ENCODE measurements at places on chromosomes 12 and 14. TPM values are rescaled to one million over a fixed set of nuclear protein-coding genes. Genes with fewer than 3 reads are reported as not detected.

DNA sequence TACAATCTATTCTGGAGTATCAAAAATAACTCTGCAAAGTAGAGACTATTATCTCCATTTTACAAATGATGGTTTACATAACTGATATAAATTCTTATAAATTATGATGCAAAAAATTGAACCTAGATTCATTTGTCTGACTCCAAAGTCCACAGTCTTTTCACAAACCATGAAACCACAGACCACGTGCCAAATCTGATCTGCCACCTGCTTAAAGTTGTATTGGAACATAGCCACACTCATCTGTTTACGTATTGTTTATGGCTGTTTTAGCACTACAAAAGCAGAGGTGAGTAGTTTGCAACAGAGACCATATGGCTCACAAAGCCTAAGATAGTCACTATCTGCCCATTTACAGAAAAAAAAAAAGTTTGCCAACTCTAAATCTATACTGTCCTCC, 105.3 kb downstream of the KCNH5 start:
- DNase-seq: no peak

DNA sequence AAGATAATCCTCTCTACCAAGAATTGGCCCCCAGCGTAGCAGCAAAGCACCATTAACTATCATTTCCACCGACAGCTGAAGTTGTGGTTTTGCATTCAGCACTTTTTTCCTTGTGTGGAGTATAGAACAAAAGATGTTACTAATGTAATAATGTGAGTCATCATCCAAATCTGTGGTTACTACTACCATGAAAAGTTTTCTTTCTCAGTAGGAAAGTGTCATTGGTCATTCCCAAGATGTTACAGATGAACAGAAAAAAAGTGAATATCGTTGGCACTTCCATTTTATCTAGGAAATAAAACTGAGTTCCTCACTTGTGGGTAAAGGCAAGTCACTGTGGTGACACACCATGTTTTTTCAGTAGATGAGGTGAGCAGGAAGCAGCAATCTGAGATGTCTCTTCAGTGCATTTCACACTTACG, 30.3 kb upstream of the IFNG start:
- peak; percentile 10 for DNase-seq

PTCSC3 gene
- not detected for total RNA-seq

GRCh38 chr12:64687816-64688215, 71.4 kb downstream of the GNS start:
- no peak for DNase-seq

PLA2G1B gene
- 1.8 TPM for total RNA-seq

DNA sequence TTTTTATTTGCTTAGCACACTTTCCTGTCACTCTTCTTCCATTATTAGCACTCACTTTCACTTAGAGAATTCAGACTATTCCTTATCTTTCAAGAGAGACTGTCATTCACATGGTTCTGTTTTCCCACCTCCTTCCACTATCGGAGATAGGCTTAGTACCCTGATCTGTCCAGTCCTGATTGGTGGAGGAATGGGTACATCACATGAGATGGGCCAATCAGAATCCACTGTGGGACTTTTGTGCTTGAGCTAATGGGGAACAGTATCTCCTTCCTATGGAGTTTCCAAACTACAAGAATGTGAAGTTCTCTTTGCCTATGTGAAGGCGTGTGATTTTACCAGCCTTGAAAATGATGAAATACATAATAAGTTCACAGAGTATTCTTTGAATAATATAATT, 4.8 kb upstream of the KITLG start:
- DNase-seq: no peak

TSPAN11 gene
- not detected for total RNA-seq

DNA sequence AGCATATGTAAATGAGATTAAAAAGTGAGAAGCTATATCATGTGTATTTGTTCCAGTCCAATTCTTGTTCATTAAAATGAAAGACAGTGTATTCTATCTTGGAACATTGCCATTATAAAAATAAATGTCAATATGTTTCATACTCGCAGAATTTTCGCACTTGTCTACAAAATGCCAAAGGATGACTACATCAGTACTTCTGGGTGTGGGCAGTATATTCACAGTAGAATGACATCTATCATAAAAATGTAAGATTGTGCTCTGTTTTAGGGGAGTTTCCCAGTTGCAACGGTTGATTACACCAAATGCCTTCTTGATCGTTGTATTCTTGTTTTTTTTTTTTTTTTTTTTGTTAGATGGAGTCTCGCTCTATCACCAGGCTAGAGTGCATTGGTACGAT, 292.3 kb upstream of the E2F7 start:
- no peak for DNase-seq

DNA sequence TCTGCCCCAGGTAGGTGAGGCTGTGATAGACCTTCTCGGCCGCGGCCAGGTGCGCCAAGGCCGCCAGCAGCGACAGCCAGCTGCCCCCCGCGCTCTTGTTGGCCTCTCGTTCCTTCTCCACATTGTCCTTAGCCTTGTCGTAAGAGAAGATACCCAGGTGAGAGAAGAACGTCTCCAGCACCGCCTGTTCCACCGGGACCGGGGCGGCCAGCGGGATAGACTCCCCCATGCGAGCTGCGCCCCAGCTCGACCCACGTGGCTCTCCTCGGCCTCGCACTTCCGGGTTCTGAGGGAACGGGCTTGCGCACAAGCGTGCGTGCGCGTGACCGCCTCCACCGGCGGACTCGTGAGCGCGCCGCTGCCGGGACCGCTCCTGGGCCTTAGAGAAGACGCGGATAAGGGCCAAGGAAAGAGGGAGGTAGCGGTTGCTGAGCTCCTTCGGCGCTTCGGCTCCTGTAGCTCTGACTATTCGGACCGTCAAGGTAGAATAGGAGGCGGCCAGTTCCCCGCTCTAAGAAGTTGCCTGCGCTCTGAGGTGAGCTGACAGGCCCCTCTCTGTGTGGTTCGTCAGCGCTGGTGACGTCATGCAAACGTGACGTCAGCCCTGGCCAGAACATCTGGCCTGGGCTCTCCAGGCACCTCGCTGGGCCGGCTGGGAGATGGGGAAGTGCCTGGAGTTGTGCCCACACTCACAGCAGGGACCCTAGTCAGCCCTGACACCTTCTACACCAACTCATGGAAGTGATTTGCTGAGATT, at the start of gene KICS2:
TSS of gene KICS2 (minus strand) at position 288 of the 757 bp plus-strand sequence. CDS start at position 229, 59 bp downstream.
- DNase-seq: peak; percentile 88

GRCh38 chr12:92603741-92604432, 98.9 kb upstream of the PLEKHG7 start:
- DNase-seq: no peak

- no peak for DNase-seq
Observed at GRCh38 chr12:95759039-95759438, 31.5 kb downstream of the NTN4 start.

P2RX2 gene
- not detected for total RNA-seq

DNA sequence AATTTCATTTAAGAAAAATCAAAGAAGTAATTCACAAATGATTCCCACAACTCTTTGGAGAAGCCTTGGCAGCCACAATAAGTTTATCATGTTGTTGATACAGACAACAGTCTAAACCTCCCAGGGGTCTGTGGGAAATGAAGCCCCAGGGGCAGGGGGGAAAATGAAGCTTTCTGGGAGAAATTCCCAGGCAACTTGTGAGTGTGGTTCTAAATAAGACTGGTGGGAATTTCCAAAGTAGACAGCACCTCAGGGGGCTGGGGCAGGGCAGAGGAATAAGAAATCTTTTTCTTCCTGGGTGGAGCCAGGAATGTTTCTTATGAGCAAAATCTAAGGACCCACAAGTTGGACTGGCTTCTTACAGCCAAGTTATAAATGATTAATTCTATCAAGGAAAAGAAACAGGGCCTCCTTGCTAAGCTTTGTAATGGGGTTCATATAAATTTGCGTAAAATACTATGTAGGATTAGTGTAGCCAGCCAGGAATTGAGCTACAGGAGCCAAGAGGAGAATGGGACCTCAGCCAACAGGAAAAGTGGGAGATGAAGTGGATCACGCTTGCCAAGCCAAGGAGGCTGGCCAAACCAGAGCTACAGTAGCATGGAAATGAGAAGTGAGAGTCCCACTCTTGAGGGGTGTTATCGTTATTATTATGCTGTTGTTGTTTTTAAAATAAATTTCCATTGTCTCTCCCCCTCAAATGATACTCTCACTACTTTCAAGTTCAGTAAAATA, 182.9 kb upstream of the FAR2 start:
- no peak for DNase-seq

UNC79 gene
- 0.07 TPM for total RNA-seq

GRCh38 chr12:121791671-121792551, 1.6 kb downstream of the RHOF start:
- peak; percentile 64 for DNase-seq

GRCh38 chr12:50261654-50262053, 21.7 kb downstream of the LIMA1 start:
- no peak for DNase-seq

DNA sequence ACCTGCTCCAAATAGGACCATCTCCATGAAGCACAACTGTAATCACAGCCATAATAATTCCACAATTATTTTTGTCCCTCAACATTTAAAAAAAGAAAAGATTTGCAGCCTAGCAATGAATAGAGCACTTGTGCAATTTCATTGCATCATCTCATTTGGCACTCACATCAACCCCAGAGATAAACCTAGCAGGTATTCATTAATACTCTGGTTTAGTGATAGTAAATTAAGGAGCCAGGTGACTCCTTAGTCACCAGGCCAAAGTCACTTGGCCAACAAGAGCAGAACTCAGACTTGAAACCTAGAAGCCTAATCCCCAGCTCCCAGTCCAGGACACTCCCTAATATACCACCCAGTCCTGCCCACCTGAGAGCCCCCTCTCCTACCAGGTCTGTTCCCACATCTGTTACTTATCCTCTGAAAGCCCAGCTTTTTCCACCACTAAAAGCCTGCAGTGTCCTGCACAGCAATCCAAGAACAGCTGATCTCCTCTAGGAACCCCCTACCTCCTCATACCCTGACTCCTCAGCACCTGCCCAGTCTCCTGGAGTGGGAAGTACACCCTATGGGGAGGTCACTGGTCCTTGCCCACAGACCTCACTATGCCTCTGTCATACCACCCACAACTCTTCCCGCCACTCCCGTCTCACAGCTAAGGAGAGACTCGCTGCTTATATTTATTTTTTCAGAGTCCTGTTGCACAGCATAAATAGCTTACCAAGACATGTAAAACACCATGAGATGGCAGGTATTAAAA, 22.1 kb downstream of the OR10P1 start:
- DNase-seq: no peak

PMEL gene
- total RNA-seq: 0.20 TPM

GRCh38 chr14:33647385-33647786, 303.5 kb downstream of the EGLN3 start:
- no peak for DNase-seq

NXPH4 gene
- 4.5 TPM for total RNA-seq

DNA sequence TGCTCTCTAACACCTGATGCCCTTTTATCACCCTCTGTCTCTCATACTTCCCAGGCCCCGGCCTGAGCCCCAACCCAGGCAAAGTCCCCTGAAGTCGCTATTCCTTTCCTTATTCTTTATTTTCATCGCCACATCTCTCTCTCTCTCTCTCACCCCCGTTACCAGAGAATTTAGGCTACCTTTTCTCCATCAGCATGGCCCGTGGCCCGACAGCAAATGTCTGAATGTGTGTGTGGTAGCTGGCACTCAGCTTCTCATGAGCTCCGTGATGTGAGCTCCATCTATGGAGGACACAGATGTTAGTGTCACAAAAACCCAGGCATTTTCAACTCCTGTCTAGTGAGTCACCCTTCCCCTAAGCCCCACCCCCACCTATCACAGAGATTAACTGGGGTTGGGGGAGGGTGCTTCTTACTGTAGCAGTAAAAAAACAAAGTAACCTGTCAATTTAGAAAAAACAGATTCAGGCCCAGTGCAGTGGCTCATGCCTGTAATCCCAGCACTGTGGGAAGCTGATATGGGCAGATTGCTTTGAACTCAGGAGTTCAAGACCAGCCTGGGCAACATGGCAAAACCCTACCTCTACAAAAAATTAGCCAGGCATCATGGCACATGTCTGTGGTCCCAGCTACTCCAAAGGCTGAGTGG, 53.8 kb downstream of the VCPKMT start:
- peak; percentile 64 for DNase-seq

GRCh38 chr14:30681752-30682355, 59.7 kb downstream of the SCFD1 start:
- DNase-seq: no peak

GRCh38 chr12:20592556-20592955, 102.6 kb upstream of the SLCO1C1 start:
- DNase-seq: no peak

- DNase-seq: no peak
Observed at GRCh38 chr12:32695787-32696186, 16.7 kb downstream of the DNM1L start.

MANSC4 gene
- total RNA-seq: not detected

- no peak for DNase-seq
Observed at GRCh38 chr14:33432407-33433023, 493.8 kb downstream of the NPAS3 start.

DNA sequence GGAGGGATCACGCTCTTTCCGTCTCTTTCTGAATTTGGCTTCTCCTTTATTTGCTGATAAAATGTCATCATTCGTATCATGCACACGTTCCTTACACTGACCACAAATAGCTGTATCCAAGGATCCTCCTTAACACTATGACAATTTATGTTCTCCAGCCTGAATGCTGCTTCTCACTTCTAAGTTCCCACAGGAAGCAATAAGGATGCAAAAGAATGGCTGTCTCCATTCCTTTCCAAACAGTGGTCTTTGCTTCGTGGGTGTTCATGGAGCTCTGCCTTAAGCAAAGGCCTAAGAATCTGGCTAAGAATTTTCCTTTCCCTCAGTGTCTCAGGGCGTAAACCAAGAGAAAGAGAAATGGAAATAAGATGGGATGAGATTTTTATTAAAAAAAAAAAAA, 200.2 kb downstream of the ITPR2 start:
- no peak for DNase-seq

GRCh38 chr14:23704890-23705289, 68.7 kb downstream of the DHRS2 start:
- DNase-seq: no peak

DNA sequence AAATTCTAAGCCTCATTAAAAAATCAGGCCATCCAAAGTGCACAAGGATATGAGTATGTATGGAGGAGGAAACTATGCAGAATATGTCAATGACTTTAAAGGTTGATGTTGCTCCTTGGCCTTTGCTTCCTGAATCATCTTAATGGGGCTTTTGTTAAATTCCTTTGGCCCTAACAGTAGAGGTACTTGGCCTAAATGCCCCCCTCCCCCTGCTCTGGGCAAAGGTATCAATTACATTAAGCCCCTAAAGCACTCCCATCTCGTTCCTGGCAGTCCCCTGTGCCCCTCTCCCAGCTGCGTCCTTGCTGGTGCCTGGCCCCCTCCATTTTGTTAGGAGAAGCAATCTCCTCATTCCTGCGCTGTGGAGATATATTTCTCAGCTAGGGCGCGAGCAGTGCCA, 4.8 kb downstream of the COPZ1 start:
- no peak for DNase-seq

CACNA1C gene
- 0.26 TPM for total RNA-seq

TAS2R9 gene
- not detected for total RNA-seq

GRCh38 chr14:78018283-78018682, 151.9 kb upstream of the NRXN3 start:
- no peak for DNase-seq

TMPRSS12 gene
- not detected for total RNA-seq

KRT75 gene
- total RNA-seq: not detected

Data from T-cell (primary cell).